ENCODE measurements at places on chromosomes 2 and 18. TPM values are rescaled to one million over a fixed set of nuclear protein-coding genes. Genes with fewer than 3 reads are reported as not detected.

DNA sequence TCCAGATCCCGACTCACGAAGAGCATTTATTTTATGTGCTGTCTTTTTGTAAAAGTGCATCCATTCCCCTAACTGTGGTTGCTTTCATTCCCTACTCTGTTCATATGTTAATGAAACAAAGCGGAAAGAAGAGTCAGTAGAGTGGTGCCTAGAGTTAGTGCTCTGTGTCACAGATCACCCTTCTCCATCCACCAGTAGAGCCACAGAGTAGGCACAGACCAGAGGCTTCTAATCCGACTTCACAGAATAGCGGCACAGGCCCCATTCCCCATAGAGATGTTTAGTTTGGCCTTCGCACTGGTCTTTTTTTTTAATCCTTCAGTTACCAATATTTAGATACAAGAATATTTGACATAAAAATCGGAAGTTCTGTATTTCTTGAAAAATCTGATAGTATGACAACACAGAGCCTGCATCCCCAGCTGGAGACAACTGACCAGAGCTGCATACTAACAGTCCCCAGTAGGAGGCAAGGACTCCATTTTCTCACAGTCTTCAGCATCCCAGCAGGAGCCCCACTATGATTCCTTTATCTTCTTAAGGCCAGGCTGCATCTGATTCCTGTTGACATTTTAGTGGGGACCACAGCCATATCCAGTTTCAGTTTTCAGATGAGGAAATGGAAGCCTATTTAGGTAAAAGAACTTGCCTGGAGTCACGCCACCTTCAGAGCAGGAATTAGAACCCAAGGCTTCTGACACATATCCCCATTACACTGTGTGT lies 7.0 kb downstream of the G6PC2 start:
- H3K27ac ChIP-seq: no peak overlapping the region
- no peaks in the 10 kb centered on the region for H3K36me3 ChIP-seq

- no peak overlapping the region for H3K4me3 ChIP-seq
- no peaks in the 10 kb centered on the region for H3K36me3 ChIP-seq
- H3K27ac ChIP-seq: peak overlapping the region; percentile 47
- no peaks in the 10 kb centered on the region for H3K27me3 ChIP-seq
- peaks cover 3% of the 10 kb centered on the region for H3K4me1 ChIP-seq
- no peak for DNase-seq
Observed at GRCh38 chr2:12897181-12897580, 180.4 kb downstream of the TRIB2 start.

GRCh38 chr2:15666861-15667808 lies 75.5 kb downstream of the DDX1 start:
- H3K27me3 ChIP-seq: no peaks in the 10 kb centered on the region
- no peaks in the 10 kb centered on the region for H3K4me1 ChIP-seq
- H3K36me3 ChIP-seq: no peaks in the 10 kb centered on the region
- no peak overlapping the region for H3K4me3 ChIP-seq
- peak; percentile 30 for DNase-seq

The NGEF gene
- 2.0 TPM for total RNA-seq

The APCDD1 gene
- total RNA-seq: 41.0 TPM

The ACKR3 gene
- total RNA-seq: 2.1 TPM

Data from prostate gland (tissue), 2 donors.